ENCODE measurements at places on chromosomes 3 and 15.

DNA sequence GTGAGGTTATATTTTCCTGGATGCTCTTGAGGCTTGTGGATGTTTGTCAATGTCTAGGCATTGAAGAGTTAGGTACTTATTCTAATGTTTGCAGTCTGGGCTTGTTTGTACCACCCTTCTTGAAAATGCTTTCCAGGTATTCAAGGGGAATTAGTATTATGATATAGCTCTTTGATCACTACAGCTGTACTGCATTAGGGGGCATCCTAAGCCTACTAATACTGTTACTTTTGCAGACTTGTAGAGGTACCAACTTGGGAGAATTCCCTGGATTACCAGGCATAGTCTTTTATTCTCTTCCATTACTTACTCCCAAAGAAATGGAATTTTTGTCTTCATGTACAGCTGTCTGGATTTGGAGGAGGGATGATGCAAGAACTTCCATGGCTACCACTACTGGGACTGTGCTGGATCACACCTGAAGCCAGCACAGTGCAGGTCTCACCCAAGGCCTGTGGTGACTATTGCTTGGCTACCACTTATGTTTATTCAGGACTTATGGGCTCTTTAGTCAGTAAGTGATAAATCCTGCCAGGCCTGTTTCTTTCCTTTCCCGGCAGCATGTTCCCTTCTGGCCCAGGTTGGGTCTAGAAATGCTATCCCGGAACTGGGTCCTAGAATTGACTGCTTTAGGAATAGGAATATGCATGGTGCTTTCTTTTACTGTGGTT lies 402.9 kb downstream of the IL20RB start:
- no peak for DNase-seq

DNA sequence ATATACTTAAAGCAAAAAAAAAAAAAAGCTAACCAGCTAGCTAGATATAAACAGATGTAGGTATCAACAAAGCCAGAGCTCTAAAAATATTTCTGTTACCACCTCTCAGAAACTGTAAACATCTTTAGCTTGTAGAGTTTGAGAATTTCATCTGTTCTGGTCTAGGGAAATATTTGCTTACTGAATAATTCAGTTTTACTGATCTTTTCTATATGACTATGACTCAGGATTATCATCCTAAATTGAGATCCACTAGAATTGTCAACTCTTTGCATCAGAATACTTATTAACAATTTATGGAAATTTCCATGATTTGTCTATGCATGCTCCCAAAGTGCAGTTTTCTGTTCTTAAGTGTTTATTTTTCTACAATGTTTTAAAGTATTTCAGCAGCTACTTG lies 517.3 kb downstream of the DIPK2A start:
- DNase-seq, result no peak

- DNase-seq, result no peak
These were observed 127.0 kb downstream of the THSD4 start for GRCh38 chr15:71242292-71242691.

GRCh38 chr15:34855413-34855812 lies 60.1 kb upstream of the ACTC1 start:
- no peak for DNase-seq

- DNase-seq, result no peak
These were observed 26.2 kb upstream of the SRP14 start for GRCh38 chr15:40065166-40065565.

- DNase-seq, result no peak
These were observed 19.4 kb downstream of the MCTP2 start for GRCh38 chr15:94250801-94251200.

Measured in NCI-H2107 (cell line).